T-helper 17 cell (primary cell): ENCODE measurements at places on chromosomes 5 and 9.

GRCh38 chr9:132268725-132269352 lies 85.9 kb downstream of the SETX start:
- DNase-seq = peak; percentile 59

- no peak for DNase-seq
These were observed 45.6 kb upstream of the TRIM32 start for GRCh38 chr9:116641292-116642059.

DNA sequence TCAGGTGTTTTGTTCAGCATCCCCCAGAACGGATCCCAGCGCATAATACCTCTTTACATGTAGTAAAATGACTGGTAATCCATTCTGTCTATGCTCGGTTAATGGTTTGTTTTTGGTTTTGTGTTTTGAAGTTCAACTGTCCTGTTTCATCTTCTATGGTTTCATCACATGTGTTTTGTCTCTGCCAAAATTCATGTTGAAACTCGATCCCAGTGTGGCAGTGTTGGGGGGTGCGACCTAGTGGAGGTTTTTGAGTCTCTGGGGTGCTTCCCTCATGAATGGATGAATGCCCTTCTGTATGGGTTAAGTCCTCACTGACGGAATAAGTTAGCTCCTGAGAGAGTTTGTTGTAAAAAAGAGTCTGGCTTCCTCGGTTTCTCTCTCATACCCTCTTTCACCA lies 317.4 kb downstream of the KDM4C start:
- no peak for DNase-seq

GRCh38 chr9:136645352-136645902 lies 17.3 kb upstream of the EGFL7 start:
- DNase-seq = no peak

DNA sequence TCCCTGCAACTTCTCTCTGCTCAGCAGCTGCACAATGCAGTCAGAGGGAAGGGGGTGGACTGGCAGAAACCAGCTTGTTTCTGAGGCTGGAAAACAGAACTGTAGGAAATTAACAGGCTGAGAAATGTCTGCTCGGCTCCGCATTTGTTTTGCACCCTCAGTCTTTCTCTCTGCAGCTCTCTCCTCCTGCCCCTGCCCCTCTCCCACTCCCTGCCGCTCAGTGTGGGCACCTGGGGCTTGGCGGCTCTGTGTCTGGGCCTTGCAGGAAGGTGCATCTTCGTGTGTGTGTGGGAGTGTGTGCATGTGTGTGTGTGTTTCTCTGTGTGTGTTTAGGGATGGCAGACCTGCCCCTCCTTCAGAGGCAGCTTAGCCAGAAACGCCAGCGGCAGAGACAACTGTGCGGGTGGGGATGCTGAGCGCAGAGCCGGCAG lies 53.0 kb downstream of the PCDH1 start:
- DNase-seq = no peak

GRCh38 chr5:173451031-173451430 lies 122.8 kb upstream of the STC2 start:
- DNase-seq = no peak

- DNase-seq = no peak
These were observed 4.7 kb downstream of the NOL6 start for GRCh38 chr9:33468797-33469621.

- no peak for DNase-seq
These were observed 29.5 kb downstream of the GNAQ start for GRCh38 chr9:78001946-78002731.

DNA sequence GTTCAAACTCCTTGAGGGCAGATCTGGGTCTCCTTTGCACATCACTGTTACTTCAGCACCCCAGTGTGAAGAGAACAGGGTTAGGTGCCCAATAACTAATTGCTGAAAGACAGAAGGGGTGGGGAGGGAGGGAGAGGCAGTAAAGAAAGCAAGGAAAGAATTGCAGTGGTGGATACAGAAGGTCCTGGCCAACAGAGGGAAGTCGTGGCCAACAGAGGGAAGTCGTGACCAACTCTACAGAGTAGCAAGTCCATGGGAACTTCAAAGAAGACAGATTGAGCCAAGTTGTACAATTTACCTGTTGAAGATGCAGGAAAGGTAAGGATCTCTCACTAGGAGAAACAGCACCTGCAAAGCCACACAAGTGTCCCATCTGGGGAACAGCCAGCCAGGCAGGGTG lies 27.0 kb downstream of the CCNJL start:
- DNase-seq = no peak

- DNase-seq = no peak
These were observed 60.3 kb downstream of the TENT4A start for GRCh38 chr5:6773342-6774035.

- no peak for DNase-seq
These were observed 87.3 kb upstream of the GNAQ start for GRCh38 chr9:78118742-78119473.

DNA sequence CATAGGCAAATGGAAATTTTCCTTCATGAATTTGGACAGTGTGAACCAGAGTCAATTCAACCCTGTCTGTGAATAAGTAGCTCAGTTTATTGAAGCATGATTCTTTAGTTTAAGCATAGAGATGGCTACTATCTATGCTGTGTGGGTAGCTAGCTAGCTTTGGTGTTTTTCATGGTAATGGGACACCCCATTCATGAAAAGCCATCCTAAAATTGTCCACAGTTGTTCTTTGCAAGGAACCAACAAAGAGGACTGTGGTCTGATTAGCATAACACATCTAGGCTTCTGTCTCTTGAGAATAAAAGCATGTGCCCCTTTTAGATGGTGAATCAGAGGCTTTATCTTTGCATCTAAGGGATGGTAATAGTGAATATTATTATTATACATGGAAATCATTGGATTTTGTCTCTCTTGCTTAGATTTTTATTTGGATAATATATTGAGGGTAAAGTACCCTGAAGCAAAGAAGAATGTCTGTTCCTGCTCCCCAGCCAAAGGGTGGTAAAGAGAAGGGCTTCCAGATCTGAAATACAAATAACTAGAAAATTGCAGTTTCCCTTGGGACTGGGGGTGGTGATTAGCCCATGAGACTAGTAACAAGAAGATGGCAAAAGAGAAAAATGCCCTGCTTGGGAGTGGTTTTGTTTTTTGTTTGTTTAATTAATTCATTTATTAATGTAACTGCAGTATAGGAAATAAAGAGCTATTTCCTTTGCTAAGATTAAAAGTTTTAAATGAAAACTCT lies 624.2 kb upstream of the ZNF608 start:
- DNase-seq = no peak

DNA sequence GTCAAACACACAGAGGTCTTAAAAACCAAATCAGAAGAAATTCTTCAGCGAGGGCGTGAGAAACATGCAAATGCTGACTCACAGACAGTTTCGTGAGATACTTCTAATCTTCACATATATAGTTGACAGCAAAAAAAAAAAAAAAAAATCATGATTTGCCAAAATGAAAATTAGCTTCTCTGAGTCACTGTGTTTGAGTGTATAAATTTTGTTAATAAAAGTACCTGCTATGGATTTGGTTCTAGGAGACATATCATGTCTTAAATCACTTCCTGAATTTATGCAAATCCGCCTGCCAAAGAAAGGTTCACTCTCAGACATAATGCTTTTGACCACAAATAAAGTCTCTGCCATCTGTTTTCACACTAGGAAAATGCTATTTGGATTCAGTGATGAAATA lies 114.3 kb downstream of the SLC1A3 start:
- no peak for DNase-seq

GRCh38 chr5:13740471-13740870 lies 204.0 kb downstream of the DNAH5 start:
- no peak for DNase-seq

- no peak for DNase-seq
These were observed 30.4 kb downstream of the CSF2 start for GRCh38 chr5:132103969-132104391.

DNA sequence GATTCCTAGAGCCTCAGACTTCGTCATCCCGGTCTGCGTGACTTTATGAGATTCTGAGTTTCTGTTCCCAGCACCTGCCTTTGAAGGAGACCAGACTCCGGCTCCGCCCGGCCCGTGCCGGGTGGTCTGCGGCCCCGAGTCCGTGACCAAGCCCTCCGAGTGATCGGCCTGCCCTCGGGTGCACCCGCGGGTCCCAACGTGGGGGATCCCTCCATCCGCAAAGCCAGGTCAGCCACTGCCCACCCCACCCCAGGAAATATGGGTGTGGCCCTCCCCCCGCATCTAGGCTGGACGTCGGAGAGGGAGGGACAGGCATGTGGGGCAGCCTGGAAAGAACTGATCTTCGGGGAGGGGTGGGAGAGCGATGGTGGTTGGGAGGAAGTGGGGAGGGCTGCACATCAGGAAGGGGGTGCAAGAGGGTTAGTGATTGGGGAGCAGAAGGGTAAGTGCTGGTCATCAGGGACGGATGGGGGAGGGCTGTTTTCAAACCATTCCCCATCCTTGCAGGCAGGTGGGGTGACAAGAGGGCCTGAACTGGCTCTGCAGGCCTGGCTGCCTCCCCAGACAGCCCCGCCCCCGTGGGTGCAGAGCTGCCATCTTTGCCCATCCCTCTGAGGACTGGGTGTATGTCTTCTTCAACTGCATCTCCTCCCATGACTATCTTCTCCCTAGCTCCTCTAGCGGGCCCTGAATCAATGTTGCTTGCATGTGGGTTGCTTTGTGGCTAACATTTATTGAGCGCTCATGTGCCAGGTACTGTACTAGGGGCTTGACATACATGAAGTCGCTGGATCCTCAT lies 747 bp downstream of the LRSAM1 start:
- peak; percentile 18 for DNase-seq

DNA sequence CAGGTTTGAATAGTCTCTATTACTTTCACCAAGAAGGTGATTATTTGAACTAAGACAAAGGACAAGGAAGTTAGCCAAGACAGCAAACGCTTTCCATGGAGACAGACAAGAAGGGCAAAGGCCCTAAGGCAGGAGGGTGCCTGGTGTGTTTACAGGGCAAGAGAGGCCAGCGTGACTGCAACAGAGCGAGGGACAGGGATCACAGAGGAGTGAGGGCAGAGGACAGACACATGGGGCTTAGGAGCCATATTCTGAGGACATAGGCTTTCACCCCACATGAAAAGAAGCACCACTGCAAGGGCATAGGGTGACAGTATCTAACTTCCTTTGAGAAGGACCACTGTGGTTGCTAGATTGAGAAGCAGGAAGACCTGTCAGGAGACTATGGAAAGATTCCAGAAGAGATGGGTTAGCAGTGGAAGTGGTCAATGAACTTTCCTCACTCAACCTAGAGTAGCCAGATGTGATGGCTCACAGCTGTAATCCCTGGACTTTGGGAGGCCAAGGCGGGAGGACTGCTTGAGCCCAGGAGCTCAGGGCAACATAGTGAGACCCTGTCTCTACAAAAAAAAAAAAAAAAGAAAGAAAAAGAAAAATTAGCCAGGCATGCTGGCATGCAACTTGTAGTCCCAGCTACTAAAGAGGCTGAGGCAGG lies 5.0 kb upstream of the HAVCR1 start:
- DNase-seq = no peak

GRCh38 chr5:143521141-143521540 lies 117.7 kb upstream of the NR3C1 start:
- DNase-seq = no peak

- DNase-seq = no peak
These were observed 132.7 kb upstream of the MTAP start for GRCh38 chr9:21669701-21670100.

- DNase-seq = peak; percentile 62
These were observed 2.9 kb upstream of the FOXD1 start for GRCh38 chr5:73451224-73452130.

DNA sequence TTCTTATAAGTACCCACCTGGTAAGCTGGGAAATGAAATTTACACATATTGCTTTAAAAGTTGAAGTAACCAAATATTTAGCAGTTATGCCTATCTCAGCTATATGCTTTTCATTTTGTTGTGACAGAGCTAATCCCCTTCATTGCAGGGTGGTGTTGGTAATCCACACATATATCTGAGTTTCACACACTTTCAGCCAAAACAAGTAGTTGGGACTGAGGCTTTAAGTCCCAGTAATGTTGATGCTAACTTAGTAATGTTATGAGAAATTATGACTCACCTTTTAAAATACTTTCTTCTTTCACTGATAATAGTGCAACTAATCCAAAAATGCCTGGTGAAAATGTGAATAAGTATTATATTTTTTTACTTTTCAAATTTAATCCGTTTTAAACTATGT lies 19.2 kb upstream of the RICTOR start:
- no peak for DNase-seq

DNA sequence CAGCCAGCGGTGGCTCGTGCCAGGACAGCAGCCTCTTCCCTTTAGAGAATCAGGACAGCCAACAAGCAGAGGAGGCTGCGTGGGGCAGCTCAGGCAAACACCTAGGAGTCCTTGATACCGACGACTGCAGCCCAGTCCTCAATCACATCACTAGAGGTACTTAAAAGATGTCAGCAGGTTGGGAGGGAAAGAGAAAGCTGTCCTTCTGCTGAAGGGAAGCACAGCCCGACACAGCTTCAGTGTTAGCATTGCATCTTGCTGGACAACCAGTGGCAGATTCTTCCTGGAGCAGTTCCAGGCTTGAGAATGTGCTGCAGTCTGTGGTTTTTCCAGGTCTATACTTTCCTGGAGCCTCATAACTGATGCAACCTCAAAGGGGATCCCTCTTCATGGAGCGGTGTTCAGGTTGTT lies 230.5 kb downstream of the SYK start:
- DNase-seq = no peak

DNA sequence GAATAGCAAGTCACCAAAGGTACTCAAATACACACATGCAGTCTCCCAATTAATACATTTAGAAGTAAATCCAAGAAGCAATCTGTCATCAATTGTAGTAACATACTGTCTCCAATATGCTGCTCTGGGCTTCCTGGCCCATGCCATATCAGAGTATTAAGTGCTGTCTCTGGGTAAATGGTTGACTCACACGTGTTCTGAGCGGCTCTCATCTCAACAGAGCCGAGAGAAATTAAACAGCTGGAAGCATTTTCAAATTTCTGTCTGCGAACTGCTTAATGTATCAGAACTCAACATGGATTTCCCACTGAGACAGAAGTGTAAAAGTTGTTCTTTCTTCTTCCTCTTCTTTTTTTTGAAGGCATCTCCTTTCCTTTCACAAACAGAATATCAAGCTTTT lies 247.3 kb upstream of the TAS2R1 start:
- no peak for DNase-seq

GRCh38 chr5:27682600-27682999 lies 644.2 kb upstream of the CDH9 start:
- DNase-seq = no peak

GRCh38 chr9:133513214-133514100 lies 11.3 kb downstream of the MYMK start:
- no peak for DNase-seq

DNA sequence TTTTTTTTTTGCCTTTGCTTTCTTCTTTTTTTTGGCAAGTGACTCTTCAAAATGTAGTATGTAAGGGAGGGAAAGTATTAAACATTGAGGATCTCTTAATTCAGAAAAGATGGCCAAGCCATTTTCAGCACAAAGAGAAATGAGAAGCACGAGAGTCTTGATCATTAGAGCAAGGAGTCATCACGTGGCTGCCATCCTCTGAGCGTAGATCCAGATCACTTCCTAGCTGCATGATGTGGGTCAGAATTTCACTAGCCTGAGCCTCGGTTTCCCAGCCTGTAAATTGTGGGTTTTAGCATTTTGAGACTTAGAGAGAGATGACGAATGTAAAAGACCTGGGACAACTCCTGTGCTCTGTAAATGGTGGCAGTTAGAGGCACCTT lies 312.9 kb downstream of the ARHGEF28 start:
- no peak for DNase-seq
